ENCODE measurements at places on chromosomes 6 and 20. TPM values are rescaled to one million over a fixed set of nuclear protein-coding genes. Genes with fewer than 3 reads are reported as not detected.
A peak's percentile ranks its signal among the peaks of the same experiment; 100 is the strongest.

PI16 gene
- 0.89 TPM for polyA plus RNA-seq

DNA sequence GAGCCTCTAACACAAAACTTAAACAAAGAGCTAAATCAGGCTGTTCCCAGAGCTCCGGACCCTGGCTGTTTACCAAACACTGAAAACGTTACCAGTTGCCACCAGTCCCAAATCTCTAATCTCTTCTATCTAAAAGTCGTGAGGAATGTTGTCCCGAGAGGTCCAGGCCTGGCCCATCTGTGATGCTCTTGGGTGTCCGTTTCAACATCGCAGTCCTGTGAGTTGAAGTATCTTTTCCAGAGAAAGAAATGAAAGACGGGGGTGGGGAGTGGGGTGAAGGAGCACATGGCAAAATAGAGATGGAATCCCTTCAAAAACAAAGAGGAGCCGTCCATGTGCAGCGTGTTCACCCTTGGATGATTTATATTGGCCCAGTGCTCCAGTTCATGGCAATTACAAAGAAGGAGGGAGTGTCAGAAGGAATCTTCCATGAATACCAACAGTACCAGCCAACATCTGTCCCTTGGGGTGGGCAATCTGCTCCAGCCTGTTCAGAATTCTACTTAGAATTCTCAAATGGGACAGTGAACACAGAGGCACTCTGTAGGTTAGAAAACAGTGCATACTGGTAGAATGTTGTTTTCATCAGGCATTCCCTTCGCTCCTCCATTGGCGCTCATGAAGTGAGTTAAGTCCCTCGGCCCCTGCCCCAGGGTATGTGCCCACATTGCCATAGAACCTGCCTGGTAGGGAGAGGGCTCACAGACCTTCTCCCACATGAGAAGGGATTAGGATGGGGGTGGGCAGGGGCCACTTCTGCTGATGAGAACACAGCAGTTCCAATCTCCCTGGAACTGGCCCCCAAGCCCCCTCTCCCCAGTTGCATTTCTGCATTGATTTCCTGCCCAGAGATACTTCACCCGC is 112.1 kb downstream of the LY86 start:
- H3K36me3 ChIP-seq, result no peaks in the 10 kb centered on the region
- DNase-seq, result no peak
- peaks cover 22% of the 10 kb centered on the region for H3K4me1 ChIP-seq
- peak overlapping the region; percentile 71 for H3K27ac ChIP-seq

NRN1 gene
- polyA plus RNA-seq, result 10.7 TPM

E2F1 gene
- 17.7 TPM for polyA plus RNA-seq

DNA sequence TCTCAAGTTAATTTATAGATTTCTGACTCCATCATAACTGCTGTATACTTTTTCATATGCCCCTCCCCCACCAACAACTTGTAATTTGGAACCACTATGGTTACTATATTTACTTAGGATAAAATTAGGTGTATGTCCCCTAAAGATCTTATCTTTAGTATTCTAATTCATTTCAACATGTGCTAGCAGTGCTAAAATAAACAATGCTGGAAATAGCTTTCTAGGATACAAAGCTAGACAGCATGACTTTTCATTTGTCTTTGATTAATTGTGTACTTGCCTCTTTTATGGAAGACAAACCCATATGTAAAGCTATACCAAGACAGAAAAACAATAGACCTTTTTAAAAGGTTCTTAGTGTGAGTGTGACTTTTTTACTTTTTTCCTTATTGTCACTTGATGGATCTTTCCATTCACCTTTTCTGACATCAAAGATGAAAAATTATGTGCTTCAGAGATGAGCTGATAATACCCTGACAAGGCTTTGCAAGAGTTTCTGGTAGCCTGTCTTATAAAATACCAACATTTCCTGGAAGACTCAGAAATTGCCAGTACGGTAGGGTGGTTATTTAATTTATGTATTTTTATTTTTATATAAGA is 31.2 kb upstream of the POPDC3 start:
- H3K36me3 ChIP-seq, result no peaks in the 10 kb centered on the region
- H3K4me1 ChIP-seq, result no peaks in the 10 kb centered on the region
- no peak overlapping the region for H3K27ac ChIP-seq
- H3K4me3 ChIP-seq, result no peak overlapping the region
- no peak for DNase-seq
- no peaks in the 10 kb centered on the region for H3K27me3 ChIP-seq

KIAA0408 gene
- 28.3 TPM for polyA plus RNA-seq

GRCh38 chr6:167303675-167304625 is 12.8 kb downstream of the UNC93A start:
- no peaks in the 10 kb centered on the region for H3K36me3 ChIP-seq
- no peak for DNase-seq
- no peaks in the 10 kb centered on the region for H3K4me1 ChIP-seq
- no peaks in the 10 kb centered on the region for H3K27me3 ChIP-seq

DNA sequence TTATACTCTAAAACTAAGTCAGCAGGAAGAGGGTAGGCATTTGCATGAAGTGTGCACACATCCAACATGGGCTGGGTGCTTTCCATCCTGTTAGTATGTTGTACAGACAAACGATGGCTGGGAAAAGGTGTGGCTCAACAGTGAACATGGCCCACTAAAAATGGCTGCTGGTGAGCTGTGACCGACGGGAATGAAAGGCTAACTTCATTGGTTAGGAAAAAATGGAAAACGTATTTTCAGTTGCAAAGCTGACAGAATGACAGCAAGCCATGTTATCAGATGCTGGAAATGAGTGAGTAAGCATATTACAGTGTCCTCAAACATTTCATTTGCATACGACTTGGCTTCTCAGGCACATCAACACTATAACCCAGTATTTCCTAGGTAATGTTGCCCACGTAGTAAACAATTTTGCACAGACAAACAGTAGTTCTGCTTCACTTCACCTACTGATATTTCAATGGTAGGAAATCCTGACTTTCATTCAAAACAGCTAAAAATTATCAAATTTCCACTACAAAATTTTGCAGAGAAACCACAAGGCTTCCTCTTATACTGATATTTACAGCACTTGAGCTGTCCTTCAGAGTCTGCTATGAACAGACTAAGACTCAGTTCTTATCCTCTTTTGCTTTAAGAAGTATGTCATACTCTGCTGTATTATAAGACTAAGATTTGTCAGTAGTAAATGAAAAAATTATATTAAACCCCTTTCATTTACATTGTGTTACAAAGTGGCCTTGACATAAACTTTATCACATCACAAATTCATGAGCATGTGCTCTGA is 98.9 kb downstream of the IRF4 start:
- peaks cover 42% of the 10 kb centered on the region for H3K36me3 ChIP-seq
- DNase-seq, result no peak
- H3K4me1 ChIP-seq, result no peaks in the 10 kb centered on the region

DNA sequence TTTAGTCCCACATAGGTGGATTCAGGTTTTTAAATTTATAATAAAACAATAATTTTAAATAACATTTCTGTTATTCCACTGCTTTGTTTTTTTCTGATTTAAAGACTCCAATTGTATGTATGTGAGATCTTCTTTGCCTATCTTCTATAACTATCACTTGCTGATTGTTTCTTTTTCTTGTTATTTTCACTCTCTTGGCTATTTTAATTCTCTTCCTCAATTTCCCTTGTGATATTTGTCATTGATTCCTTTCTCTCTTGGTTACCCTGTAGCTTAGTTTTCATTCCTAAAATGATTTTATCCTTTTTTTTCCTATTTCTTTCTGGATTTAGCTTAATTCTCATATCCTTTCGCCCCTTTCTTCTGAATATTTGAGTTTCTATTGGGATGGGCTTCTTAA is 227.3 kb upstream of the TENT5A start:
- H3K4me3 ChIP-seq, result no peak overlapping the region
- no peak for DNase-seq
- H3K4me1 ChIP-seq, result no peaks in the 10 kb centered on the region
- no peaks in the 10 kb centered on the region for H3K36me3 ChIP-seq
- no peak overlapping the region for H3K27ac ChIP-seq
- H3K27me3 ChIP-seq, result no peaks in the 10 kb centered on the region

DNA sequence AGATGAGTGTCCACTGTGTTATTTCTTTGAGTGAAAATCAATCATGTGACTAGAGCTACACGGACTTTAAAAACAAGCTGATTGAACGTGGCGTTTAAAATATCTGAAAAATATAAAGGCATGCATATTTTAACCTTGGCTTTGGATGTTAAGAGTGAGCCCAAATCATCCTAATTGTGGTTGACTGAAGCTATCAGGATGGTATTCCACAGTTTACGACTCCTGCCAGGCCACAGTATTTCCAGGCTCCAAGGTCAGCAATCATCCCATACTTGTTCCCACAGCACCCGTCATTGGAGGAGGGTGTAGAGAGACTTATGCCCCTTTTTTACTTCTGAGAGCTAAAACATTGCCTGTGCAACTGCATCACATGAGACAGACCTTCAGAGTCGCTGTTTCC is 43.2 kb upstream of the TMX4 start:
- H3K4me3 ChIP-seq, result no peak overlapping the region
- H3K4me1 ChIP-seq, result no peaks in the 10 kb centered on the region
- H3K36me3 ChIP-seq, result no peaks in the 10 kb centered on the region
- no peak for DNase-seq
- no peaks in the 10 kb centered on the region for H3K27me3 ChIP-seq
- H3K27ac ChIP-seq, result no peak overlapping the region

HLA-DMB gene
- polyA plus RNA-seq, result 11.4 TPM

GRCh38 chr20:5279661-5280060 is 37.1 kb downstream of the PROKR2 start:
- H3K4me3 ChIP-seq, result no peak overlapping the region
- H3K36me3 ChIP-seq, result no peaks in the 10 kb centered on the region
- H3K27ac ChIP-seq, result no peak overlapping the region
- no peak for DNase-seq

OR2J3 gene
- not detected for polyA plus RNA-seq

ELOVL4 gene
- 1.4 TPM for polyA plus RNA-seq

GRCh38 chr6:166691199-166691598 is 64.1 kb upstream of the RPS6KA2 start:
- H3K27me3 ChIP-seq, result no peaks in the 10 kb centered on the region
- no peaks in the 10 kb centered on the region for H3K36me3 ChIP-seq
- H3K4me1 ChIP-seq, result peaks cover 14% of the 10 kb centered on the region
- H3K4me3 ChIP-seq, result no peak overlapping the region
- H3K27ac ChIP-seq, result no peak overlapping the region
- DNase-seq, result no peak

GMPR gene
- 7.0 TPM for polyA plus RNA-seq

- no peaks in the 10 kb centered on the region for H3K27me3 ChIP-seq
- H3K4me3 ChIP-seq, result no peak overlapping the region
- H3K4me1 ChIP-seq, result no peaks in the 10 kb centered on the region
- H3K36me3 ChIP-seq, result no peaks in the 10 kb centered on the region
- no peak for DNase-seq
- no peak overlapping the region for H3K27ac ChIP-seq
These were observed 57.6 kb upstream of the DYNLRB1 start for GRCh38 chr20:34458631-34459030.

GRCh38 chr6:34243131-34243771 is 5.6 kb downstream of the SMIM29 start:
- peak; percentile 46 for DNase-seq
- H3K4me1 ChIP-seq, result peaks cover 9% of the 10 kb centered on the region
- no peak overlapping the region for H3K4me3 ChIP-seq
- H3K27ac ChIP-seq, result peak overlapping the region; percentile 81
- no peaks in the 10 kb centered on the region for H3K36me3 ChIP-seq

DNA sequence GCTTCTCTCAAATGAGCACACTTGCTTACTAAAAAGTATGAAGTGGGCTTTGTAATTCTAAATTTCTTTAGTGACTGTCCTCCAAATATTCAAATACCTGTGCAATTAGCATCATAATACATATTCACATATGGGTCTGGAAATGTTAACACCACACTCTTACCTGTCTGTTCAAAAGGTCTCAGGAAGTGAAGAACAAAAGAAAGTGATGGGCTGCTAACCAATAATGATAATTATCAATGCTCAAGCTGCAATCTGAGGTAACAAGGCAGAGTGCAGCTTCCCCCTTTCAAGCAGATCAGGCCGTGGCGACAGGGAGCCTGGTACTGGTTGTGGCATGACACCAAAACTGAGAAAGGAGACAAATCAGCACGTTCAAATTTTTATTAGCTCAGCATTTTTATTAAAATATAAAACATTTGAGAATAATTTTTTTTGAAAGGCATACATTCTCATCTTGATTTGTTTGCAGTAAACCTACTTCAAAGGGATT is 1044.7 kb upstream of the EPHA7 start:
- no peaks in the 10 kb centered on the region for H3K4me1 ChIP-seq
- no peaks in the 10 kb centered on the region for H3K36me3 ChIP-seq
- no peak overlapping the region for H3K4me3 ChIP-seq
- DNase-seq, result no peak

DNA sequence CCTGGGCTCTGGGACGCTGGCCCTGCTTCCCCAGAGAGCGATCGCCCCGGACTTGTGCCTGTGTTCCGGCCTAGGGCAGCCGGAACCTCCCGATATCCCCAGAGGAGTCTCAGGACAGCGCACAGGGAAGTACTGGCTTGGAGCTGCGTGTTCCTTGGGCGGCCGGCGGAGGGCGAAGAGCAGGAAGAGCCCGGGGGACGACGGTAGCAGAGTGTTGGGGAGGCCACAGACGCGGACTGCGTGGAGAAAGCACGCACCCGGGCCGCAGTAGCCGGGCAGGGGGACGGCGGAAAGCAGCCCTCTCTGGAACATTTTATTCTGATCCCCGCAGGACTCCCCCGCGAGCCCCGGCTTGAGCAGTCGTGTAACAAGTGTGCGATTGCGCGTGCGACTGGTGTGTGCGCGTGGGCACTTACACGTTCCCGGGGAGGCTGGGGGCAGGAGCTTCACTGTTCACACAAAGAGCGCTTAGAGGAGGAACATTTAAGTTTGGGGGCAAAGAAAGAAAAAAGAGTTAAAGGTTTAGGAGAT is 36.1 kb downstream of the NCR2 start:
- H3K27ac ChIP-seq, result no peak overlapping the region
- no peak for DNase-seq
- H3K4me3 ChIP-seq, result peak overlapping the region; percentile 28
- peaks cover 16% of the 10 kb centered on the region for H3K4me1 ChIP-seq
- peaks cover 66% of the 10 kb centered on the region for H3K27me3 ChIP-seq

GRCh38 chr6:90409700-90410099 is 113.1 kb upstream of the BACH2 start:
- H3K4me3 ChIP-seq, result no peak overlapping the region
- peaks cover 5% of the 10 kb centered on the region for H3K27me3 ChIP-seq
- no peaks in the 10 kb centered on the region for H3K4me1 ChIP-seq
- DNase-seq, result no peak

ZNF217 gene
- polyA plus RNA-seq, result 29.6 TPM

TMEM14B gene
- 102 TPM for polyA plus RNA-seq

All from left lung (tissue), 14 donors.